Stomach (tissue), 19 donors: ENCODE measurements at places on chromosomes 11 and 22. TPM values are rescaled to one million over a fixed set of nuclear protein-coding genes. Genes with fewer than 3 reads are reported as not detected.

- H3K27me3 ChIP-seq, result peaks cover 5% of the 10 kb centered on the region
- peak; percentile 74 for DNase-seq
- H3K4me3 ChIP-seq, result peak overlapping the region; percentile 60
- peaks cover 25% of the 10 kb centered on the region for H3K4me1 ChIP-seq
- no peaks in the 10 kb centered on the region for H3K36me3 ChIP-seq
- peak overlapping the region; percentile 69 for H3K27ac ChIP-seq
Measured at GRCh38 chr11:61828629-61829407, 718 bp downstream of the FADS2 start.

DNA sequence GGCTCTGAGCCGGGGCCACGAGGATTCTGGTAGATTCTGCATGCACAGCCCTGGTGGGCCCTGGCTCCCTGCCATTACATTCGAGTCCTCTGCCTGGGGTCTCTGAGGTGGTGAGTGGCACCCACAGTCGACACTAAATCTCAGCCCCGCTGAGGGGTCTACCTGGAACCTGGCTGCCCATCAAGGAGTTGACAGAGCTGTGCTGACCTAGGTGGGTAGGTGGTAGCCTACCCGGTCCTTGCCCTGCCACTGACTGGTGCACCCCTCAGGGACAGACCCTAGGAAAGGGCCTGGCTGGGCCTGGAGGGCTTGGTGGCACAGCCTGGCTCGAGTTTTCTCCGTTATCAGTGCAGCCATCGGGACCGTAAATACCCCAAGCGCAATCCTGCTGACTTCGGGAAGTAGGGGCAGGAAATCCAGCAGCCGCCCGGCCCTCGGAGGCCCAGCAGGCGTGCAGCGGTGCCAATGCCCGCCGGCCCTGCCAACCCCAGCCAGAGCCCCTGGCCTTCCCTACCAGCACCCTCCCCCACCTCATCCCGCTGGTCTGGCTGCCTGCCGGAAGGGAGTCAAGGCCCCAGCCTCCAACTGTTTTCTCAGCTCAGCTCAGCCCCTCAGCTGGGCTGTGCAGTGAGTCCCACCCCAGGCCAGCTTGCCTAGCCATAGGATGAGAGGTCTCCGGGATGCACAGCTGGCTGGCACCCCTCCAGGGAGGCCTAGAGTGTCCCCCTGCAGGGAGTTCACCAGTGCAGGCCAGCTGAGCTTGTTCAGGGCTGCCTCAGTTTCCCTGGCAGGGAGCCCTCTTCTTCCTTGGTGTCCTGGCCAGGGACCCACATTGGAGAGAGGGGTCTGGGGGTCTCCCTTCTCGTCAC lies 80.4 kb upstream of the KCNQ1OT1 start:
- peaks cover 73% of the 10 kb centered on the region for H3K4me1 ChIP-seq
- H3K4me3 ChIP-seq, result no peak overlapping the region
- H3K27me3 ChIP-seq, result no peaks in the 10 kb centered on the region
- peak overlapping the region; percentile 91 for H3K27ac ChIP-seq
- H3K36me3 ChIP-seq, result no peaks in the 10 kb centered on the region

DNA sequence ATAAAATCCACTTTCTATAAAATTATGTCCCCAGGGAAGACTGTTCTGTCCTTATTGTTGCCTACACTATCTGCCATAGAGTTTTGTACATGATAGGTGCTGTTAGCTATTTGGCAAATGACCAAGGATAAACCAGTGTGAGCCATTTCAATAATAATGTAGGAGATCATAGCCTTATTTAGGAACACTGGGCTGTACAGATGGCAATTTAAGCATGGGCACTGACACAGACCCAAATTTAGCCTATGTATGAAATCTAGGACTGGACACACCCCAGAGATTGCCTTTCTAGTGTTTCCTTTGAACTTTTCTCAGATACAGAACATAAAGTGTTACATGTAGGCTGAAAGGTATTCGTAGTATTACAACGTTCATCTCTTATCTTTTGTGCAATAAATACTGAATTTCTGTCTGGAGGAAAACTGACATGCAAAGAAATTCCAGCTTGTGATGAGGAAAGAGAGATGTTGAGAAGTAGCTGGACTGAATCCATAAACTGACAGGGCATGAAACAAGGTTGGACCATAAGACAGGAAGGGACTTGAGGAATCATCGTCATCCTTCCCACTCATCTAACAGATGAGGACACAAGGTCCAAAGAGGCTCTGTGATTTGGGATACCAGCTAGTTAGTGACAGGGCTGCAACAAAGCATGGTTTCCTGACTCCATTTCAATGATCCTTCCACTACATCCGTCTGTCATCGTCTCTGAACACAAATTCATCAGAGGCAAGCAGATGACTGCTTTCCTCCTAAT lies 60.3 kb downstream of the TMPRSS5 start:
- no peak overlapping the region for H3K27ac ChIP-seq
- H3K4me1 ChIP-seq, result no peaks in the 10 kb centered on the region
- no peaks in the 10 kb centered on the region for H3K36me3 ChIP-seq
- DNase-seq, result no peak
- H3K27me3 ChIP-seq, result no peaks in the 10 kb centered on the region
- no peak overlapping the region for H3K4me3 ChIP-seq

DNA sequence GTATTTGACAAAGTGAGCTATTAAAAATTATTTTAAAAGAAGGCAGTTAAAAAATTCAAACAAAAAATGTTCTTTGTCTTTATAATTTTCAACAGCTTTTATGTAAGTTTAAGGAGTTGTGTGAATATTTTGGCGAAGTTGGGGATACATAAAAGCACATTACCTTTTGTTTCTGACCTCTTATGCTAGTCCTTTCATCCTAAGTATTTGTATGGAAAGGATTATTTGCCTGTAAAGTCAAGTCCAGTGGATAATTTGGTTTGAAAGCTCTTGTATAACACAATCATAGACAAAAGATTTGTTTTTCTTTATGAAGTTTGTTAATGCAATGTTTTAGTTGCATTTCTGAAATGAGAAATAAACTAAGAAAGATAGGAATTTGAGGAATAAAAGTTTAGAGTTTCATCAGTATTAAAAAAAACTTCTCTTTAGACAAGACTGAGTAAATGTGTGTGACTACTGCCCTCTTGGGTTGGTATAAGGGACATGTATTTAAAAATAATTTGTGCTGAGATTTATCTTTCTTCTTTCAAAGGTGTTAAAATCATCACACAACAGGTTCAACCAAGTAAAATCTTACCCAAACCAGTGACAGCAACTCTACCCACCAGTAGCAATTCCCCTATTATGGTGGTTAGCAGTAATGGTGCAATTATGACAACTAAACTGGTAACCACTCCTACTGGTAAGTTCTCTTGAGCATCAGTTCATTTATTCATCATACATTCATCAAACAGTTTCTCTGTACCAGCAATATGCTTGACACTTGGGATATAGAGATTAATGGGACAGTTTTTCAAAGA lies 68.2 kb downstream of the EMSY start:
- H3K27ac ChIP-seq, result no peak overlapping the region
- no peaks in the 10 kb centered on the region for H3K4me1 ChIP-seq
- no peak overlapping the region for H3K4me3 ChIP-seq
- DNase-seq, result peak; percentile 65

DNA sequence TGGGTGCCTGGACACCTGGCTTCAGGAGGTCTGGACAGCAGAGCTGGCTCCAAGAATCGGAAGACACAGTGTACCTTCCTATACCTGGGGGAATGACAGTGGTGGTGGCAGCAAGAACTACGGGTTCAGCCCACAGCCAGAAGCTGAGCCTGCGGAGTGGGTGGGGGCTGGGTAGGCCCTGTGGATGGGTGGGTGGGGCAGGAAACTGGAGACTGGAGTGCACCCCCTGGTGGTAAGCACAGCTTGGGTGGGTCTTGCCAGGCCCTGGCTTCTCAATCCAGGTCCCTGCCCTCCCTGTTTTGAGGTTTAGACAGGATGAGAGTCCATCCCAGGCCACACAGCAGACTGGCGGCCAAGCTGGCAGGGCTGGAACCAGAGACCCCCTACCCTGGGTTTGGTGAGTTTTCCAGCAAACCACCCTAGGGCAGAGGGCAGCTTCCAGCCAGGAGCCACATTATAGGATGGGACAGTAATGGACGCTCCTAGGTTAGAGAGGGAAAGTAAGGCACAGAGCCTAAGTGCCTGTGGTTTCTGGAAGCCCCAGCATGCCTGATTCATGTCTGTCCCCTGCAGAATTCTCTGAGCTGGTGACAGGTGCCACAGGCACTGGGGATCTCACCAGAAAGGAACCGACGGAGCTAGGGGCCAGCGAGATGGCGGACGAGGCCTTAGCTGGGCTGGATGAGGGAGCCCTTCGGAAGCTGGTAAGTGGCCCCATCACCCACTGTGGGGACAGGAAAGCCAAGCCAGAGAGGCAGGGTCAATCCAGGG lies 1.7 kb downstream of the SMTN start:
- peak; percentile 92 for DNase-seq

DNA sequence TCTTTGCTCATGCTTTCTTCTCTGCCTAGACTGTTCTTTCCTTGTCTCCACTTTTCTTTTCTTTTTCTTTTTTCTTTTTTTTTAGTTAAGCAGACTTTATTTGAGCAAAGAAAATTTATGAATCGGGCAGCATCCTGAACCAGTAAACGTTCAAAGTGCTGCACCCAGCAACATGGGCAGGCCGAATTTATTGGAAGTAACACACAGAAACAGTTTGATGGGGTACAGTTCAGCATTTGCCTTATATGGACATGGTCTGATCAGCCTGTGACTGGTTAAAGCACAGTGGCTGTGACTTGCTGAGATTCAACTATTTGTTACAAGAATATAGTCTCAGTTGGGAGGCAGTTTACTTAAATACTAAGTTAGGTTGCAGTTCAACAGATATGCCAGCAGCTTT lies 16.0 kb downstream of the CD3E start:
- no peaks in the 10 kb centered on the region for H3K36me3 ChIP-seq
- H3K27me3 ChIP-seq, result no peaks in the 10 kb centered on the region

- H3K27ac ChIP-seq, result no peak overlapping the region
- H3K27me3 ChIP-seq, result no peaks in the 10 kb centered on the region
- DNase-seq, result no peak
- no peaks in the 10 kb centered on the region for H3K36me3 ChIP-seq
Measured at GRCh38 chr11:110512026-110512425, 82.3 kb downstream of the FDX1 start.

Gene IL18
- 58.2 TPM for polyA plus RNA-seq

Gene DENND6B
- 5.5 TPM for polyA plus RNA-seq

Gene PATE2
- polyA plus RNA-seq, result not detected
